Stimulated activated CD8-positive, alpha-beta memory T cell treated with anti-CD3 and anti-CD28 coated beads, Interleukin-7, amount 100 ng/mL, for 4 hours (primary cell): ENCODE measurements at places on chromosomes 4 and X.

DNA sequence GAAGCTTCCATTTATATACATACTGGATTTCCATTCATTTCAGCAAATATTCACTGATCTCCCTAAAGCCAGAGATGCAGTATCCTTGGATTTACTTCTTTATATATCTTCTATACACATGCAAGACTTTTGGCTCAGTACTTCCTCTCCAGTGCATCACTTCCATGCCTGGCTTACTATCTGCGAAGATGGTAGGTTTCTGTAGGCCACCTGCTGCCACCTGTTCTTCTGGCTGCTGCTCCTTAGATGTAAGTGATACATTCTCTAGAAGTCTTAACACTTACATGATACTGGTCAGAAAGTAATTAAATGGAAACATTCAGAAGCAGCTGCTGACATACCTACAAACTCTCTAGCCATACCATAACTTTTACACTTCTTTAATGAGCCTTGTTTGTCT lies 48.9 kb downstream of the TBC1D9 start:
- no peak for DNase-seq

- DNase-seq = no peak
These were observed 109.7 kb downstream of the PDLIM5 start for GRCh38 chr4:94561249-94562024.

- DNase-seq = no peak
These were observed 38.1 kb downstream of the PNPLA4 start for GRCh38 chrX:7889135-7889534.

GRCh38 chr4:113293043-113293560 lies 243.6 kb downstream of the ANK2 start:
- no peak for DNase-seq

DNA sequence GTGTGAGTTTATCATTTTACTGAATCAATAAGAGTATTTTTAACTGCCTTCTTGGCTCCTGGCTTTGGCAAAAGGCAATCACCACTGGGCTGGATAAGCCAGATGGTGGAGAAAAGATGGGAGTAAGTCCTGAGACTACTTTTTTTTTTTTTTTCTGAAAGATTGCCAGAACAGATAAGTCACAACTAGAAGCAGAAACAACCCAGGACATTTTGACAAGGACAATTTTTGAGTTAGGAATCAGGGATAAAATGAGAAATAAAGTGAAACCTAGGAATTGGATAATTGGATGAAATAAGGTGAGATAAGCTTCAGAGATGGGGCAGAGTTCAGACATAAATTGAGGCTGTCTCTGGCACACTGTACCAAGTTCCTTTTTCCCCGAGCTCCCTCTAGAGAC lies 471.0 kb downstream of the KLHL13 start:
- DNase-seq = no peak

- DNase-seq = no peak
These were observed 93.8 kb downstream of the ELOVL6 start for GRCh38 chr4:110104661-110105060.

DNA sequence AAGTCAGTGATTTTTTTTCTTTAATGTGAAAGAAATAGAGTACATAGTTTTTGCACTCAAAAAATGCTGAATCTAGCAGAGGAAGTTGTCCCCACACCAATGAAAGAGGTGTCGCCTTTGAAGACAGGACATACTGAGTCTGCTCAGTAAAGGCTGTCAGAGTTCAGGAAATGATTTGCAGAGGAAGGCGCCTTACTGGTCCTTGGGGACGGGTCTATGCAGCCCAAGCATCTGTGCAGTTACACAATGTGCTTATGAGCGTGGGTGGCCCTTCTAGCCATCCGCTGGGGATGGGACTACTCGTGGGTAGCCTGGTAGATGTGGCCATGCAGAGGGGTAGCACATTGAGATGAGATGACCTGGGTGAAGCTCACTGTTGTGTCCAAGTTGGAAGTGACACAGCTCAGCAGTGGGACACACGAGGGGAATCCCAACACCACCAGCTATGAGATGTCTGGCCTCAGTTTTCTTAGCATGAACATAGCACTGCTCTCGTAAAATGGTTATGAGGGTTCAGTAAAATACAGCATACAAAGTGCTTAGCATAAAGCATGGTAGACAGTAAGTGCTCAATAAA lies 116.5 kb upstream of the RBPJ start:
- no peak for DNase-seq

DNA sequence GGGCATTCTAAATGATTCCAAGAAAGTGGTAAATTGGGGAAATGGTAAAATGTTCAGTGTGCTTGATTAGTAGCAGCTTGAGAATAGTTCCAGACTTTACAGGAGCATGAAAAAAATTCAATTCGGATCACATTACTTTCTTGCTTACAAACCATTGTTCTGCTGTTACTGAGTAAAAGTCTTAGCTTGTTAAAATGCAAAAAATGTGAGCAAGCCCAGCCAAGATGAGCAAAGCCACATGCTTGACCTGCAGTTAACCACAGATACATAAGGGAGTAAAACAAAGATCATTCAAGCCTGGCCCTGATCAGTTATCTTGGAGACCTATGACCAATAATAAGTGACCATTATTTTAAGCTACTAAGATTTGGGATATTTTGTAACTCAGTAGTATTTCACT lies 562.9 kb upstream of the MAGEB2 start:
- no peak for DNase-seq

DNA sequence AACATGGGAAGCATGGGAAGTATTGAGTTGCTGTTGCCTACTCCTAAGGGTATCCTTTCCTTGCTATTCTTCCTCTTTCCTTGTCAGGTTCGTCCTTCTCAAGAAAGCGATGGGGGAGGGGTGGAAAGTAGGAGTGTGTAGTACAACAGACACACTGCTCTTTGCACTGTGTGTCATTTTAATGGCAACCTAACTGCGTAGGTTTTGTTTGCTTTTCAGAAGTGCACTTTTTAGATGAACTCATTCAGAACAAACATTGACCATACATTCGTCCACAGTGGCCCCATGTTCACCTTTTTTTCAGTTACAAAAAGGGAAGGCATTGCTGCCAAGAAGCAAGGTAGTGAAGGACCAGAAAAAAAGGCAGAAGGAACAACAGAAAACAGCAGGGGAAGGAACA lies 10.2 kb upstream of the YIPF6 start:
- no peak for DNase-seq

DNA sequence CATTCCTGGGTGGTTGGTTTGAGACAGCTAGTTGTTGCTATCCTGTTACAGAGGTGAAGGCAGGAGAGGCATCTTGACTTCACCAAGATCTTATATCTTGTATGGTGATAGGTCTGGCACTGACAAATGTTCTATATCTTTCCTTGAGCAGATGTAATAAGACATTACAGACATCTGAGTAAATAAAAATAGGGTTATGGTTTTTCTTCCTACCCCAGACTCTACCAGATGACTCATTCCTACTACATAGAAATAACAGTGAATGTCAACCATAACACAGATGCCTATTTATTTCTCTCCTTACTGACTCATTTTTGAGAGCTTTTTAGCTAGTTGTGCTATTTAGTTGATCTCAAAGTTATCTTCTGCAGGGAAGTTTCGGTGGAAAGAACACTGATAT lies 21.9 kb downstream of the HNRNPH2 start:
- DNase-seq = no peak

GRCh38 chr4:14994242-14994641 lies 8.0 kb upstream of the CPEB2 start:
- DNase-seq = no peak

DNA sequence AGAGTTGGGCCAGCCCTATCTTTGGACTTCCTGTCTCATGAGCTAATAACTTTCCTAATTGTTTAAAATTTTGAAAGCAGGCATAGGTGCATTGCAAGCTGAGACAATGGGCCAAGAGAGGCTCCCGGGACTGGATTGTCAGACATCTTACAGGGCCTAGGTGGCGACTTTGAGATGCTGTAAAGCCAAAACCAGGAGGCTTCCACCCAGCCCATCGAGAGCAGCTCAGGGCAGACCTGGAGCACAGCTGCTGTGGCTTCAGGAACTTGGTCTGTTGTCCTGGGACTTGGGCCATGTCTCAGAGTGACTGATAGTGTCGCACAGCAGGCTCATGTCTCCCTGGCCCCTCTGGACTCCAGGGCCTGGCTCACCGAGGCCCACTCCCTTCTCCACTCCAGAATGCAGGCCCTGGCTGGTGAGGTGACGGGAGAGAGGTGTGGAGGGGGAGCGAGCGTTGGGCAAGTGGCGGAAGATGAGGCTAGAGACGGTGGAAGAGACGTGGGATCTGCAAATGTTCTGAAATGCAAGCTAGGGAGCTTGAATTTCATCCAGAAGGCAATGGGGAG lies 24.1 kb upstream of the MTM1 start:
- no peak for DNase-seq

GRCh38 chr4:137994853-137995252 lies 247.3 kb downstream of the SLC7A11 start:
- no peak for DNase-seq

GRCh38 chr4:114537352-114537751 lies 61.3 kb upstream of the UGT8 start:
- DNase-seq = no peak

DNA sequence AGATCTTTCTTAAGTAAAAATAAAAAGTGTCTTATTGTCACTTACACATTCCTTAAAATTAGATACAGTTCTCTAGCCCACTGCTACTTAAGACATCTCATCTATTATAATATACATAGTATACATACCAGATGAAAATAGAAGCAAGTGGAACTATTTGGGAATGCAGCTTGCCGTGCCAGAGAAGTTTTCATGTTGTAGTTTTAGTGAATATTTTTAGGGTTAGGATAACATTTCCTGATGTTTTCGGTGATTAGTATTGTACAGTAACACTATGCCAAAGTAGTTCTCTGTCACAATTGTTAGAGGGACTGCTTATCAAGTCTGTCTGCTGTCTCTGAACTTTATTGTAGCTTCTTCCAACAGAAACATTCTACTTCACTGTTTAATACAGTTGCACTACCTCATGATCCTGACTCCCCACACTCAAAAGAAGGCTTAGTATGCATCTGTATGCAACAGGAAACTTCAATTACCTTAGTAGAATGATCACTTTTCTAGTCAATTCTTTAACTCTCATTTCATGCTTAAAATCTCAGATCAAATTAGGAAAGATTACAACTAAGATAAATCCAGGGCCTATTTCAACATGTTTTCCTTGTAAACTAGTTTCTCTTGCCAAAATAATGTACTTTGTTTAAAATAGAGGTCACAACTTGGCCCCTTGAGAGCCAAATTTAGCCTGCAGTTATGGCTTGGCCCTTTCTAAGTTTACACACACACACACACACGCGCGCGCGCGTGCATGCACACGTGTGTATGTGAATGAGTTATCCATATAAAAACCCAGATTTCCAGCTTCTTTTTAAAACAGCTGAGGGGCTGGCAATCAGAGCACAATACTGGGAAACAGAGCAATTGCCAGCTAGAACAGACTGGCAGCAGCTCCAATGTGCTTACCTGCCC lies 42.3 kb upstream of the SRPX start:
- DNase-seq = no peak

- no peak for DNase-seq
These were observed 2305.1 kb upstream of the AGA start for GRCh38 chr4:179747218-179747910.

GRCh38 chr4:144948009-144948408 lies 150.0 kb downstream of the ANAPC10 start:
- no peak for DNase-seq

GRCh38 chr4:173182403-173182802 lies 13.8 kb downstream of the GALNT7 start:
- DNase-seq = no peak

- no peak for DNase-seq
These were observed 28.9 kb upstream of the MTMR1 start for GRCh38 chrX:150664290-150664689.

GRCh38 chr4:116361790-116362189 lies 723.6 kb downstream of the TRAM1L1 start:
- no peak for DNase-seq

DNA sequence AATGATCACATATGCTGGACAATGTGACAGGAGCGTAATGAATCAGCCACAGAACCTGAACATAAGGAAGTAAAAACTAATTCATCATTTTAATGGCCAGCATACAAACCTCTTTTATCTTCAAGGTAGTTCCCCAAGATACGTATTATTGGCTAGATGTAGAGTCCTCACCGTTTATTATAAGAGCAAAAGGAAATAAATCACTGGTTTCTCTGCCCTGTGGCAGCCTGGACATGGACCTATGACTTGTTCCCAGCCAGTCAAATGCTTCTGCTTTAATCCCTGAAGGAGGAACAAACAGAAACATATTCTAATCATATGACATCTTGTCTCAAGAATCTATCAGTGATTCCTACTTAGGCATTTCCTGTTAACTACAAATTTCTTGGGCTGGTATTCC lies 86.8 kb upstream of the FAM241A start:
- no peak for DNase-seq
